Renal cortex interstitium (tissue), 15 donors: ENCODE measurements at places on chromosomes 11 and 22.

DNA sequence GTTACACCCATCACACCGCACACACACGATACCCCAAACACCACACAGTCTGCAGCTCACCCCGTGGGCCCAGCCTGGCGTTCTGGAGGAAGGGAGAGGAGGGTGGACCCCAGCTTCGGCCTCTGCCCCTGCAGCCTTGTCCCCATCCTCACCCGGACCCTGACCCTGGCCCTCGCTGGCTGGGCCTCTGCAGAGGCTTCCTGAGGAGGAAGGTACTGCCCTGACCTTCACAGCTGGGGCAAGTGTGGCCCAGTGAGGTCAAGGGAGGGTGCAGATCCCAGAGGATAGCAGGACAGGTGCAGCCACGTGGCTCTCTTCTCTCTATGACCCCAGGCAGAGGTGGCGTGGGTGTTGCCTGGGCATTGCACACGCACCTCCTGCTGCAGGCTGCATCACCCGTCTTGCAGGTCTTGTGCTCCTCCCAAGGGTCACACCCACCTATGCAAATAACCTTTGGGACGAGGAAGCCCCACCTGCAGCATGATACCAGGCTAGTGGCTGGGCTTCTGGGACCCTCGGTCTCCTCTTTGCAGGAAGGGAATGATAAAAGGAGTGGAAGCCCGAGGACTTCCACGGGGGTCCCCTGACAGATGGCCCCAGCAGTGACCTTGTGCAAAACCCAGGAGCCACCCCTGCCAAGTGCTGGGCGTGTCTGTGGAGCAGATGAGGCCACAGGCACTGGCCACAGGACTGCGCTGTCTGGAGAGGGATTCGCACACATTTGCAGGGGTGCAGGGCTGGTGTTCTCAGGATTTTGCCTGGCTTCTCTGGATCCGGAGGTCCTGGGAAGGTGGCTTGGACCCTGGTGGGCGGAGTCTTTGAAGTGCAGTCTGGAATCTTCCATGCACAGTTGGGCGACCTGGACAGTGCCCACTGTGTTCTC, 1241.5 kb downstream of the BRD1 start:
- no peak for DNase-seq

DNA sequence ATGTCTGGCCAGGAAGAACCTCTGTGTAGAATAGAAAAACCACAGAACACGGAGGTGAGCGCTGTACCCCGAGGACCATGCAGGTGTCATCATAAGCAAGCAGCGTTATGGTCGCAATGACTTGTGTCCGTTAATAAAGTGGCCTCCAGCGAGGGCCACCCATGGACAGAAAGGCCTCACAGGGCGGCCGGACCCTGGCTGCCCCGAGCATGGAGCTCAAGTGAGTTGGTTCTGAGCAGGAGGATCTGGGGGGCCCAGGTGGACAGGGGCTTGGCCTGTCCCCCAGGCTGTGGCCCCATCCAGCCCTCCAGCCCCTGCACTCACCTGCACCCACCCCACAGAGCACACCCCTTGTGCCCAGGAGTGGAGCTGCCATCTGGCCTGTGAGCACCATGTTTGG, 133.8 kb downstream of the BRD1 start:
- no peak for DNase-seq

GRCh38 chr11:68016904-68017817, 7.0 kb downstream of the ALDH3B1 start:
- DNase-seq = no peak

DNA sequence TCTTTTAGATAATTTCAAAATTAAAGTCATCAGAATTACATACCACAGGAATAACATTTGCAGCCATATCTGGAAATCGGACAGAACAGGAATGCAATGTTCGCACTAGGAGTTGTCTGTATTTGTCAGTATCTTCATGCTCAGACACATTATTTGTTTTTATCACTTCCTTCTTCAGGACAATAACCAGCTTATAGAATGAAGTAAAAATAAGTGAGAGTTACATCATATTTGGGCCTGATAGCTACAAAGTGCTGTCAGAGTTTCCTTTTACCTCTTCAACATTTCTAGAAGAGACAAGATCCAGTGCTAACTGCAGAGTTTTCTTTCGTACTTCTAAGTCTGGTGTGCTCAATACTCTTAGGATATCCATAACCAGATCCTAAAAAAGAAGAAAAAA, 18.9 kb downstream of the COPB1 start:
- no peak for DNase-seq

- no peak for DNase-seq
Observed at GRCh38 chr22:38228873-38229740, 27.3 kb downstream of the MAFF start.

GRCh38 chr11:80473562-80473961, 1032.7 kb upstream of the TENM4 start:
- DNase-seq = no peak

DNA sequence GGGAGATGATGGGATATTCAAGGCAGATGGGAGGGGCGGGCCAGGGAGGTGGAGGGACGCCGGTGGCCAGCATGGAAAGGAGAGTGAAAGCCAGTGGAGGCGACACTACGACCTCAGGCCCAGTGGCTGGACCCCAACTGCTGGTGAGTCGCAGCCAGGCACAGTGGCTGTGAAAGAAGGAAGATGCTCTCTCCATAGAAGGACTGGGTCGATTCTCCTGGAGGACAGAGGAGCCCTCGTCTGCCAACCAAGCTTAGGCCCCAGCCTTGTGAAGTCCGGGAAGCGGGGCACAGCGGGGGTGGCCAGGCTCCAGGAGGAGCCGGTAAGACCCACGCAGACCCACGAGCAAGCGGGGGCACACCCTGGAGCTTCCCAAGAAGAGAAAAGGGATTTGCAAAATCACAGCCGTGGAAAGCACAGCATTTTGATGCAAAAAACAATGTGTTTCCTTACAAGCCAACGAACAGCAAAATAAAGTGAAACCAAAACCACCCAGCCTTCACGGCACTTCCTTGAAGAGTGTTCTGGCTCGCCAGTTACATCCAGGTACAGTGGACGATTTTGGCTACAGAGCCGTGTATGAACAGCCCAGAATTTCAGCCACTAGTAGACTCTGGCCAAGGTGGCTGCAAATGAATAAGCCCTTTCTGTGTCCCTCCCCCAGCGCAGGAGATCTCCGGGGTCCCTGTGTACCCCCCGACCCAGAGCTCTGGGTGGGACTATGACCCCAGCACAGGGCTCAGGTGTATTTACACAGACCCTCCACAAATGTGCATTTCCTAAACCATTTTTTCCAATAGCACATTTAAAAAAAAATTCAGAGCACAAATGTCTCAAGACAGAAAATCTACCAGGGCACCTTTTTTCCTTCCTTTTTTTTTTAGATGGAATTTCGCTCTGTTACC, 96.9 kb downstream of the TRMU start:
- DNase-seq = no peak

DNA sequence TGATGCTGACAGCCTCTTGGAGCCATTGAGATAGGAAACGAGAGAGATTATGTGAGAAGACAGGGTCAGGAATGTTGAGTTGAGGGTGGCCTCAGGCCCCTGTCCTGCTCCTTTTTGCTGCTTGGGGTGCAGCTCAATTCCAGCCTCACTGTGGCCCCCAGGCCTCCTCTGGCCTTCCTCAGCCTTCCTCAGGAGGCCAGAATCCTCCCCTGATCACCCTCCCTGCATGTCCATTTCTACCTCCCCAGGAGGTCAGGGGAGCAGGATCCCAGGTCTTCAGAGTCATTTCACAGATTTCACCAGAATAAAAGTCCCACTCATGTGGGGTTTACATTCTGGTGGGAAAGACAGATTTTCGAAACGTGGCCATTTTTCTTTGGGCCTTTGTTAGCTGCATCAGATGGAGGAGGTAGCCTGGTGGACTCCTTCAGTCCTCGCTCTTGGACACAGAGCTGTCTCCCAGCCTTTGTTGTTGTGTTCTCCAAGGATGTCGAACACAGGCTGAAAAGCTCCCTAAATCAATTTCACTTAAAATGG, 2.2 kb upstream of the KCNQ1OT1 start:
- no peak for DNase-seq

DNA sequence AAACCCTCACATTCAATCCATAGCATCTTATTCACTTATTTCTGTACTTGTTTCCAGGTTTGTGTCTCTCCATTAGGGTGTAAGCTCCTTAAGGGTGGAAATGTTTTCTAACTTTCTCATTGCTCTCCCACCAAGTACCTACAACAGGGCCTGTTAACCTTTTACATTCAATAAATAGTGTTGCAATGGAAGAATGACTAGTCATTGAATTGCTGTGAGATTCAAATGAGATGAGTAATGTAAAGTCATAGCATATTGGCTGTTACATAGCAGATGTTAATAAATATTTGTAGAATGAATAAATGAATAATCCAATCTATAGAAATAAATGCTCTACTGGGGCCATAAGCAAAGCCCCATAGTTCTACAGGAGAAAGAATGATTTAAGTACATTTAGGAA, 75.4 kb upstream of the DDI1 start:
- no peak for DNase-seq

DNA sequence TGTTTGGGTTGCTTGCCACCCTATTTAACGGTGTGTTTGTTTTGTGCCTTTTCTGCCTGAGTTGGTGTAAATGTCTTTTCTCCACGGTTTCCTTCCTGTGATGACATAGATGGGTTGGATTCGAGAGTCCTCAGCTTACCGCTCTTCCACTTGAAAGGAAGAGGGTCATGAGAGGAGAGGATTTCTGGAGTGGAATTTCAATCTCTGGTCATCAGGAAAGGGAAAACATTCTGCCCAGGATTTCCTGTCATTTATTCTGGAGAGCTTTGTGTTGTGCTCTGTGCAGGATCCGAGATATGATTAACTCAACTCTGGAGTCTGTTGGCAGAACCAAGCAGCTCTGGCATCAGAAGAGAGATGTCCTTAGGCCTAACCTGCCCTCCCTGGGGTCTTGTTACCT, 605.2 kb downstream of the NTM start:
- DNase-seq = no peak

- DNase-seq = no peak
Observed at GRCh38 chr22:44272401-44272771, 40.4 kb downstream of the SHISAL1 start.

DNA sequence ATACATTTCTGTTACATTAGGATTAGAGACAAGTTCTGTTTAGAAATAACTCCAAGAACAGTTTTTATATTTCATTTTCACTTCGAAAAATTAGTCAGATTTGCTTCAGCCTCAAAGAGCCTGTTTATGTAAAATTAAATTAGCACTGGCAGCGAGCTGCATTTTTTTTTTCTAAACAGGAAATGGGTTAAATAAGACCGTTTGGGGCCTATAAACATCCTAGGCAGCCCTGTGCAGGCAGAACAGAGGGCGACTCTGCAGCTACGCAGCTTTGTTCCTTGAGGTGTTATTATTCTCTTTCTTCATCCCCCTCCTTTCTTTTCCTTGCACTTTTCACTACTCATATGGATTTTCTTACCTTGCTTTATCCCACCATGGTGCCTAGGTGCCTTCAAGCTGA, 48.7 kb downstream of the CWC15 start:
- DNase-seq = no peak

- peak; percentile 68 for DNase-seq
Observed at GRCh38 chr11:121466063-121466794, 13.5 kb upstream of the SORL1-AS1 start.

GRCh38 chr22:45246060-45246985, 5.6 kb upstream of the KIAA0930 start:
- no peak for DNase-seq

DNA sequence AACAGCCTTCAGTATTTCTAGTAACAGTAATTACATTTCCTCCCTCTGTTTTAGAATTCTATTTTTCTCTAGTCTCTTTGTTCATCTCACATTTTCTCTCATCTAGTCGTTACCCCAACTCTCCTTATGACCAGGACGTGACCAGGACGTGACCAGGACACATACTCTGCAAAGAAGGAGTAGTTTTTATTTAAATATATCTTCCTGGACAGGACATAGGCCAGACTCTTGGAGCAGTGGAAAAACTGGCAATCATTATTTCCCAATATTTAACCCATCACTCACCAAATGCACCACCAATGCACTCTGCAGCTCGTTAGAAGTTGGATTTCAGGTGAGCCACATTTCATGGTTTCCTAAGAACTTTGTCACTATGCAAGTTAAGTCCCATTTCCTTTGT, 40.3 kb upstream of the POGLUT3 start:
- no peak for DNase-seq

- DNase-seq = peak; percentile 35
Observed at GRCh38 chr11:82229341-82229740, 504.3 kb downstream of the FAM181B start.

GRCh38 chr11:12806113-12806512, 131.9 kb downstream of the TEAD1 start:
- no peak for DNase-seq

- DNase-seq = no peak
Observed at GRCh38 chr11:88275636-88276035, 61.9 kb downstream of the CTSC start.

DNA sequence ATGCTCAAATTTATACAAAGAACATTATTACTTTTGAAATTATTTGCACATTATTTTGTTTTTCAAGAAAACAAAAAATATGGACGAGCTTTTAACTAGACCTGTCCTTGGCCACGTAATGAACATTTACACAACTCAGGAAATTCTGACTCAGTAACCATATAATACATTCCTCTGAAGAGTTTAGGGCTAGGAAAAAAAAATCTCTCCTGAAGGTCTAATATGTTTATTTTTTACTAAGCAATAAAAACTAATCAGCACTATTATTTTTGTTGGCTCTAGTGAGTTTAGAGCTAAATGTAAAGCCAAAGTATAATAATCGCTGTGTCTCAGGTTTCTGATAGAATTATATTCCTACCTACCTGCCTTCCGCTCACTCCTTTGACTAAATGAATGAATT, 187.5 kb downstream of the SWAP70 start:
- DNase-seq = no peak

GRCh38 chr11:69055598-69056516, 7.1 kb downstream of the TPCN2 start:
- no peak for DNase-seq

- no peak for DNase-seq
Observed at GRCh38 chr11:117679461-117679860, 117.6 kb downstream of the DSCAML1 start.

DNA sequence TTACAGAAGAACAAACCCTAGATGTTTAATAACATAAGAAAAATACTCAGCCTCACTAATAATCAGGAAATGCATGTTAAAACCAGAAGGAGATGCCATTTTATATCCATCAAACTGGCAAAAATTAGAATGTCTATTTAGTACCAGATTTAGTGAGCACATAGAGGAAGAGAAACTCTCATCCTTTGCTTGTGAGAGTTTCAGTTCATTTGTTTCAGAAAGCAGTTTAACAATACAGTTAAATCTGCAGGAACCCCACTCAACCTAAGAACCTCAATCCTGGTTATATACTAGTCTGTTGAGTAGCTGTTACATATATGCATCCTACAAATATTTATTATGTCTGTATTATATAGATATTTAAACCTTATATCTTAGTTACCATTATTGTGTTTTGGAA, 172.6 kb downstream of the WNT11 start:
- DNase-seq = no peak

DNA sequence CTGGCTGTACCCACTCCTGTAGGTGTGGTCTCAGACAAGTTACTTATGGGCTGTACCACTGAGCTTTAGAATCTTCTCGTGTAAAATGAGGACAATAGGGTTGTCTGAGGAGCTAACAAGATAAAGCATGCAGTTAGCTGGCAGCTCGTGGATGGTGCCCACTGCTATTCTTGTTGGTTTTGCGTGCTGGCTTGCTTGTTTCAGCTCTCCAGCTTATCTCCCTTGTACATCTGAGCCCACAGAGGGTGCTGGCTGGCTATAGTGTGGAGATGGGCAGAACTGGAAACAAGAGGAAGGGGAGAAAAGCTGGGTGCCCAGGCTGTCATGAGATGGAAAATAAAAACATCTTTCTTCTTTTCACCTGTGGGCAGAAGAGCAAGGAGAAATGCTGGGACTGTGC, 46.5 kb upstream of the GALNT18 start:
- DNase-seq = no peak
